ENCODE measurements at places on chromosomes 13 and 19. TPM values are rescaled to one million over a fixed set of nuclear protein-coding genes. Genes with fewer than 3 reads are reported as not detected.

The CCDC122 gene
- 0.97 TPM for polyA plus RNA-seq

DNA sequence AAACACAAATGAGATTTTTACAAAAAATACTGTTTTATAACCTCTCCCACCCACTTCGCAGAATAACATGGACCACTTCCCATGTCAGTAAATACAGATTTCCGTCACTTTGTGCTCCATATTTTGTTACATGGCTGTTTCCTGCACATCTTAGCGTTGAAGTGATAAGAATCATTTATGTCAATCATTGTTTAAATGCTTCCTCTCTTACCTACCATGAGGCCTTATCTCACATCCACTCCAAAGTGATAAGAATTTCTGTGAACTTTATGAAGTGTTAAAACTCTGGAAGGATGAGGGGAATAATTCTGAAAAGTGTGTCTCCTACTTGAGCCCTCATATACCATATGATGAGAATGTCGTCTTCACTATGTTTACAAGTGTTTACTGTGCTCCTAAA is 36.6 kb upstream of the IL17D start:
- no peak overlapping the region for H3K27ac ChIP-seq
- no peak overlapping the region for H3K4me3 ChIP-seq
- peaks cover 18% of the 10 kb centered on the region for H3K36me3 ChIP-seq
- DNase-seq, result no peak
- no peaks in the 10 kb centered on the region for H3K4me1 ChIP-seq

The ATP8A2 gene
- polyA plus RNA-seq, result 2.9 TPM

The BCKDHA gene
- 67.3 TPM for polyA plus RNA-seq

The SEMA6B gene
- not detected for polyA plus RNA-seq

- peak overlapping the region; percentile 60 for H3K27ac ChIP-seq
- H3K4me3 ChIP-seq, result peak overlapping the region; percentile 32
- peaks cover 10% of the 10 kb centered on the region for H3K4me1 ChIP-seq
Measured at GRCh38 chr13:49214917-49215376, 5.2 kb upstream of the MLNR start.

The SIGLEC8 gene
- not detected for polyA plus RNA-seq
